Hepatocyte (in vitro differentiated cells): ENCODE measurements at places on chromosomes 12 and 14. TPM values are rescaled to one million over a fixed set of nuclear protein-coding genes. Genes with fewer than 3 reads are reported as not detected.

DNA sequence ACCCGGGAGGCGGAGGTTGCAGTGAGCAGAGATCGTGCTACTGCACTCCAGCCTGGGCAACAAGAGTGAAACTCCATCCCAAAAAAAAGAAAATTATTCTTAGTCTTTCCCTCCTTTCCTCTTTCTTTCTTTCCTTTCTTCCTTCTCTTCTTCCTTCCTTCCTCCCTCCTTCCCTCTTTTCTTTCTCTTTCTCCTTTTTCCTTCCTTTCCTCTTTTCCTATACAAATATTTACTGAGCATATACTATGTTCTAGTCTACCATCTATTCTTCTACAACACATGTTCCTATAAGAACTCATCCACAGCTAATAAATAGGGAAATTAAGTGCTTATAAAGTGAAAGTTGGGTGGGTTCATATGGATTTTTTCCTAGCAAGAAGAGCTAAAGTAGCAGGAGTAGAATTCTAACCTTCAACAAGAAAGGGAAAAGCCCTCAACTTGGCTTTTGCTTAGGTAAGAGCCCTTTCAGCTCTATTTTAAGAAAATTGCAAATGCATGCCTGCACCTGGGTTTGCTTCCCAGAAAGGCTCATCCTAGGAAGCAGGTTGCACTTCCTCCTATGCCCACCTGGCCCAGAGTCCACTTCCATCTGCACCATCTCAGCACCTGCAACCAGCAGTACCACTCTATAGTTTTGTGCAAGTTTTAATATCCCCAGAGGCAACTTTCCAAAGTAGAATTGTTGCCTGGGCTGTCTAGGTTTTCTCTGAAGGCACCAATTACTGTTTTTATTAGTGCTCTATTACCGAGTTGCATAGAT lies 122.0 kb upstream of the CCND2 start:
- DNase-seq, result no peak
- peaks cover 4% of the 10 kb centered on the region for H3K27me3 ChIP-seq
- H3K36me3 ChIP-seq, result no peaks in the 10 kb centered on the region
- peaks cover 5% of the 10 kb centered on the region for H3K4me1 ChIP-seq

DNA sequence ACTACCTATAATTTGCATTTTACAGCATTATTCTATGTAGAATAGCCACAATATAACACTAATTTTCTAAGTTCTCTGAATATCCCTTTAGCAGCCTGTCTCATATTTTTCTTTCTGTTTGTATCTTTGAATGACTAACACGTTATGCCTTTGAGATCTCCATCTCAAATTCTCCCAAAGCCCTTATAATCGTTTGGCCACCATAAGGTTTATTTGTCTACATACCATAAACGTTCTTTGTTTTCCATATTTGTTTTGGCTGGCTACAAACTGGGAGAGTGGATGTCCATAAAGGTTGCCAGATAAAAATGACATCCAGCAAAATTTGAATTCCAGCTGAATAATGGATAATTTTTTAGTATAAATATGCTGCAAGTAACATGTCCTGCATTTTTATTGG lies 203.7 kb downstream of the STXBP6 start:
- H3K4me3 ChIP-seq, result no peak overlapping the region
- no peak for DNase-seq
- no peak overlapping the region for H3K27ac ChIP-seq
- H3K4me1 ChIP-seq, result peaks cover 11% of the 10 kb centered on the region

The NPAS3 gene
- 0.11 and 0.62 TPM in 2 replicates for polyA plus RNA-seq

GRCh38 chr12:230925-231671 lies 17.1 kb upstream of the SLC6A12 start:
- DNase-seq, result no peak
- no peak overlapping the region for H3K27ac ChIP-seq
- no peaks in the 10 kb centered on the region for H3K27me3 ChIP-seq
- H3K36me3 ChIP-seq, result no peaks in the 10 kb centered on the region
- H3K4me3 ChIP-seq, result no peak overlapping the region

DNA sequence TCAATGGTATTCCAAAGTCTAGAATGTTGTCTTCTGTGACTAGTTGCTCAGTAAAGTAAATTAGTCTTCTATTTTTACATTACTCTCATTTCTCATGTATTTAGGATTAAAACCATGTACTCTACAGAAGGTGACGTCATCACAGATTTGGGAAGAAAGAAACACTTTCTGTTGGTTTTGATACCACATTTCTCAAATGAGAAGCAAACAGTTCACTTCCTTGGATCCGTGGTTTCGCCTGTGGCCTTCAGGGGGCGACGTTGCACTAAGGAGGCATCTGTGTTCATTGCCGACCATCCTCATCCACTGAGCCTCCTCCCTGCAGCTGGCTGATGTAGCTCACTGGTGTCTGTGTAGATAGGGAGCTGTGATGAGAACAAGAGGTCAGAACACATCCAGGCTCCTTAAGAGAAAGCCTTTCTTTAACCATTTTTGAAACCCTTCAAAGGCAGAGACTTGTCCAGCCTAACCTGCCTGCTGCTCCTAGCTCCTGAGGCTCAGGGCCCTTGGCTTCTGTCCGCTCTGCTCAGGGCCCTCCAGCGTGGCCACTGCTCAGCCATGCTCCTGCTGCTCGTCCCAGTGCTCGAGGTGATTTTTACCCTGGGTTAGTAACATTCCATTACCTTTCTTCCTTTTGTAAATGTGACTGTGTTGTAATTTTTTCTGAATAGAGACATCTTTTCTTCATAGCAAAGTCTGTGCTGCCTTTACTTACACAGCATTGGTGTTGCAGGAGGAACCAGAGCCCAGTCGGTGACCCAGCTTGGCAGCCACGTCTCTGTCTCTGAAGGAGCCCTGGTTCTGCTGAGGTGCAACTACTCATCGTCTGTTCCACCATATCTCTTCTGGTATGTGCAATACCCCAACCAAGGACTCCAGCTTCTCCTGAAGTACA lies 220.6 kb upstream of the OR4E1 start:
- no peak overlapping the region for H3K27ac ChIP-seq
- no peaks in the 10 kb centered on the region for H3K4me1 ChIP-seq
- DNase-seq, result peak; percentile 12
- H3K36me3 ChIP-seq, result no peaks in the 10 kb centered on the region
- H3K4me3 ChIP-seq, result no peak overlapping the region

The GLI1 gene
- polyA plus RNA-seq, result 5.1 and 6.0 TPM in 2 replicates

- no peaks in the 10 kb centered on the region for H3K27me3 ChIP-seq
- no peak overlapping the region for H3K27ac ChIP-seq
- no peaks in the 10 kb centered on the region for H3K4me1 ChIP-seq
- DNase-seq, result no peak
Measured at GRCh38 chr14:61409782-61410181, 88.4 kb downstream of the PRKCH start.

DNA sequence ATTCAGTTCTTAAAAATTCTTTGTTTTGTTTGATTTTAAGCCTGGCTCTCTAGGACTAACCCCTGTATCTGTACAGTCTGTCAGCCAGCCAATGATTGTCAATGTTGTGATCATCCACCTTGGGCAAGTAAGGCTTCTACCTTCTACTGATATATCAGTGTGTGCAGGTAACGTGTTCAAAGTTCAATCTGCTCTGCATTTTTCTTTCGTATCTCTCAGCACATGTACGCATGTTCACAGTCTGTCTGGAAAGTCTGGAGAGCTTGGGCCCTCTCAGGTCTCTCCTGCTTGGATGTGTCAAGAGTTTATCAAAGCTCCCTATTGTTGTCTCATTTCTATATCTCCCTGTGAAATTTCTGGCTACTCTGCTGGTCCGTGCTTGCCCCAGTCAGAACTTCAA lies 138.6 kb upstream of the VRK1 start:
- peak overlapping the region; percentile 17 for H3K27ac ChIP-seq
- no peak overlapping the region for H3K4me3 ChIP-seq
- no peaks in the 10 kb centered on the region for H3K36me3 ChIP-seq
- DNase-seq, result no peak
- peaks cover 5% of the 10 kb centered on the region for H3K4me1 ChIP-seq
